ELR (cell line): ENCODE measurements at places on chromosomes 7 and 10.

DNA sequence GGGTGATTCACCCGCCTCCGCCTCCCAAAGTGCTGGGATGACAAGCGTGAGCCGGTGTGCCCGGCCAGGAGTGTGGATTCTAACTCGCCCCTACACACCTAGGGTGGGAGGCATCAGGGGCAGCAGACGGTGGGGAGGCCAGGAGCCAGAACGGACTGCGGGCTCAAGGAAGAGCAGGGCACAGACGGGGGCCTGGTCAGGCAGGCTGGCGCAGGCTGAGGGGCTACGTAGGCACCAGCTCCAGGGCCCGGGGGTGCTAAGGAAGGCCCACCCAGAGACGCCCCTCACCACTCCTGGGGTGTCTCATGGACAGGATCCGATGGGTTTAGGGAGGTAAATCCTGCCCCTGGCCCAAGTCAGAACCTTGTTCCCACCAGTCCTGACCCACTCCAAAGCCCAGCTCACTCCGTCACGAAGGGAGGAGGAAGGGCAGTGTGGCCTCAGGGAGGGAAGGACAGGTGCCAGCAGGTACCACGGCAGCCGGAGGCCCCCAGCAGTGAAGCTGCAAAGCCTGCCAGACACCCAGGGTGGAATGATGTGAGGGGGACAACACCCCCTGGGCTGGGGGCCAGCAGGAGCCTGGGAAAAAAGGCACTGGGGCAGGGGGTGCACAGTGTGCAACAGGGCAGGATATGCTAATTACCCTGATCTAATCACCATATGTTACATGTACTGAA is 251.4 kb downstream of the MAD1L1 start:
- no peak for DNase-seq

DNA sequence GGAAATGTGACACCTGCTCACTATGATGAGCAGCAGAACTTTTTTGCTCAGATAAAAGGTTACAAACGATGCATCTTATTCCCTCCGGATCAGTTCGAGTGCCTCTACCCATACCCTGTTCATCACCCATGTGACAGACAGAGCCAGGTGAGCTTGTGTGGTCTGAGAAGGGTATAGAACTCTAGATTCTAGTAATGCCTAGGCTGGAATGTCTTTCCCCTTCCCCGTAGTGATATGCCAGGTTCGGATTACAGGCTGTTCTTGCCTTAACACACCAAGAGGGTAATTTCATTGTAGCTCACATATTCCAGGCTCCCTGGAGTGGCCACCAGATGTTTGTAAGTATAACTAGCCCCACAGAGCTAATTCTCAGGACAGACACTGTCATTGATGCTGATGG is 9.2 kb downstream of the HIF1AN start:
- no peak for DNase-seq

- no peak for DNase-seq
These were observed 61.3 kb downstream of the AKR1D1 start for GRCh38 chr7:138137423-138138171.

DNA sequence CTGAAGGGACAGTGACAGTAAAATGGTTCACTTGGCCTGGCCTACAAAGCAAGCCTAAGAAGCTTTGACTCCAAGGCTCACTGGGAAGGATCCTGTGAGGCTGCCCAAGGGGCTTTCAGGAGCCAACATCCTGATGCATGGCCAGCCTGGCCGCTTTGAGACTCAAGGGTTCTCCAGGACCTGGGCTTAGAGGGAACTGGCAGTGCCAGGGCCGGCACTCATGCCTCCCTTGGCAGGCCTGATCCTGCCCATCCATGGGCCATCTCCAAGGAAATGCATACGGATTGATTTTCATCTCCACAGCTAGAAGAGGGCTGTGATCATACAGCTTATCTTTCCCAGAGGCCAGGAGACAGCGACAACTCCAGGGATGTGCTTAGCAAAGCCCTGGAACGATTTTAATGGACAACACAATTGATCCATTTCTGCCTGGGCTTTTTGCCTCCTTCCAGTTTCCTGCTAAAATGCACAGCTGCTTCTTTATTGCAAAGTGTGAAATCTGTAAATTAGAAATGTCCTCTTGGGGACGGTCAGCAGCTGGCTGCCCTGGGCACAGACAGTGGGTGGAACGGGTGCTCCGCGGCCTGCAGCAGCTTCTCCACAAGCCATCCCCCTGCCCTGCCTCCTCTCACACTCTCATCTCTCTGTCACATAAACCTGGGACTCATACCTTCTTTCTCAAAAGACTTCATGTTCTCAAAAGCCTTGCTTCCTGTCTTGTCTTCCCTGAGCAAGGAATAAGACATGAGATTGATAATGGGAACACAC is 288.5 kb downstream of the GRID1 start:
- DNase-seq, result no peak

- no peak for DNase-seq
These were observed 74.8 kb upstream of the SP8 start for GRCh38 chr7:20861468-20861867.

- DNase-seq, result no peak
These were observed 666.7 kb upstream of the NRP1 start for GRCh38 chr10:34001087-34001580.
